Suppressor macrophage (primary cell): ENCODE measurements at places on chromosomes 5 and 9.

DNA sequence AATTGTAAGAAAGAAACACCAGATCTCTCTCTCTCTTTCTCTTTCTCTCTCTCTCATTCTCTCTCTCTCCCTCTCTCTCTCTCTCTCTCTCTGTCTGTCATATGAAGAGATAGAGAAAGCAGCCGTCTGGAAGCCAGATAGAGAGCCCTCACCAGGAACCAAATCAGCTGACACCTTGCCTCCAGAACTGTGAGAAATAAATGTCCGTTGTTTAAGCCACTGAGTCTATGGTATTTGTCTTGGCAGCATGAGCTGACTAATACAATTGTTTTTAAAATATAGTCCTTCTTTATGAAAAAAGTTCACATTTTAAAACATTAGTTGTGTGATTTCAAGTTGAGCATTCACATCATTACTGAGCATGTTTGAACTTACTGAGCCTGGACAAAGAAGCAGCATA is 275.6 kb downstream of the CETN3 start:
- DNase-seq: no peak

DNA sequence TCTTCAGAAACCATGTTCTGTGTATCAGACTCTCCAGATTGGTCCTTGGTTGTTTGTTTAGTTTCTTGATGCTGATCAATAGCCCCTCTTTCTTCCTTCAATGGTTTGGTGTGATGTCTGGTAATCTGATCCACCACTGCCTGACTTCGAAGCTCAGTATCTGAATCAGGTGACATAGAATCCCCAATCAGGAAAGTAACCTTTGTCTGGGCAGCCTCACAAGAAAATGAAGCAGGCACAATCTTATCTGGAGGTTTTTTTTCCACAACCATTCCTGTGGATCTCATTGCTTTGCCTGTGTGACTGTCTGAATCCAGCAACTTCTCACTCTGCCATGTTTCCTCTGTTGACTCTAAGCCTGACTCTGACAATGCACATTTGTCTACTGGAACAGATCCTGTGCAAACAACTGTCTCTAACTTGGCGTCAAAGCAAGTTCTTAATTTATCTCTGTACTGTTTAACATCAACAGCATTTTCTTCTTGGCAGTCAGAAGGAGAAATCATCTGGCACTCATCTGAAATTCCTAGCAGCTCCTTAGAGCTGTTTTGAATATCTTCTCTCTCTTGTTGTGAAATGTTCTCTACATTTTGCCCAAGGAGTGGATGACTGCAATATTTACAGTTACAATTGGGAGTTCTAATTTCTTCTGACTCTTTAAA is 37.1 kb upstream of the RAPGEF6 start:
- DNase-seq: no peak

DNA sequence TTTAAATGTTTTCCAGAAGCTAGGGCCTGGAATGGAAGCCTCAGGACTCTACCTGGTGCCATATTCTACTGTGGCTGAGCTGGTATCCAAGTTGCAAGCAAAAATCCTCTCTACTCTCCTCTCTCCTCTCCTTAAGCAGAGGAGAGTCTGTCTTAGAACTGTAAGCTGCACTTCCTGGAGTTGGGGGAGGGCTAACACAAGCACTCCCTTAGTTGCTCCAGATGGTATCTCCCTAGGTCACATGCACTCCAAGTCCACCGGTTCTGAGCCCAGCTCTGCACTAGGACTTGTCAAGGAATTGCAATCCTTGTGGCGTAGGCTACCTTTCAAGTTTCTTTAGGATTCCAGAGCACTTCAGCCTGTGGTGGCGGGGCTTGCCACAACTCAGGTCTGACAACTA is 513.9 kb upstream of the RGMB start:
- DNase-seq: no peak

DNA sequence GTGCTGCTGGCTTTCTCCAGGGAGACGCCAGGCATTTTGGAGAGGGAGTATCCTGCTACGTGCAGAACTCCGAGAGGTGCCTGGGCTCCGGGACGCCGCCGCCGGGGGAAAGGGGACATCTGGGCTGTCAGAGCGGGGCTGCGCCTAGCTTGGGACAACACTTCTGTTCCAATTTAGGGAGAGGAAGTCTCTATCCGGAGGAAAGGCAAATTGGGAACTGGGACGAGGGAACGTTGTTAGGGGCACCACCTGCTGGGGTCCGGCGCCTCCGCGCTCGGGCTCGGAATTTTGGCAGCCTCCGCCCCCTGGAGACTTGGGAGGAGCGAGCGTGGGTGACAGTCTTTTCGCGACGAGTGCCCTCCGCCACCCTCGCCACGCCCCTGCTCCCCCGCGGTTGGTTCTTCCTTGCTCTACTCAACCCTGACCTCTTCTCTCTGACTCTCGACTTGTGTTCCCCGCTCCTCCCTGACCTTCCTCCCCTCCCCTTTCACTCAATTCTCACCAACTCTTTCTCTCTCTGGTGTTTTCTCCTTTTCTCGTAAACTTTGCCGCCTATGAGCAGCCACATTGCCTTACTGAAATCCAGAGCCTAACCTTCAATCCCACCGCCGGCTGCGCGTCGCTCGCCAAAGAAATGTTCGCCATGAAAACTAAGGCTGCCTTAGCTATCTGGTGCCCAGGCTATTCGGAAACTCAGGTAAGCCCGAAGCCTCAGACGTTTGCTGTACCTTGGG is 1.6 kb downstream of the TSLP start:
- DNase-seq: peak; percentile 80

DNA sequence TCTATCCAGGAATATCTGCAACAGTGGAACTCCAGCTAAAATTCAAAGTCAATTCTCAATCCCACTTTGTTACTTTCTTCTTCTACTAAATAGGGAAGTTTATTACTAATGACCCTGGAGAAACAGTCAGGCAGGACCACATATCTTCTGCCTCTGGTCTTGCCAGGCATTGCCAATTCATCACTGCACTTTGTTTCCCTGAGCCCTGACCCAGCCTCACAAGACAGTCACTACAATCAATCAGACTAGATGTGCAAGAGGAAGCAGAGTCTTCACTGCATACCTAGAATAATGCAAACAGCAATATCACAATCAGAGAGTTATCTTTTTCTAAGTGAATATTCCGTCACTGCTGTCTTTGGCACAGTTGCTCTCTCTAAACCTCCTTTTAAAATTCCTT is 74.9 kb upstream of the GAS1 start:
- no peak for DNase-seq

GRCh38 chr5:115657125-115657880 is 31.5 kb upstream of the TMED7 start:
- no peak for DNase-seq

DNA sequence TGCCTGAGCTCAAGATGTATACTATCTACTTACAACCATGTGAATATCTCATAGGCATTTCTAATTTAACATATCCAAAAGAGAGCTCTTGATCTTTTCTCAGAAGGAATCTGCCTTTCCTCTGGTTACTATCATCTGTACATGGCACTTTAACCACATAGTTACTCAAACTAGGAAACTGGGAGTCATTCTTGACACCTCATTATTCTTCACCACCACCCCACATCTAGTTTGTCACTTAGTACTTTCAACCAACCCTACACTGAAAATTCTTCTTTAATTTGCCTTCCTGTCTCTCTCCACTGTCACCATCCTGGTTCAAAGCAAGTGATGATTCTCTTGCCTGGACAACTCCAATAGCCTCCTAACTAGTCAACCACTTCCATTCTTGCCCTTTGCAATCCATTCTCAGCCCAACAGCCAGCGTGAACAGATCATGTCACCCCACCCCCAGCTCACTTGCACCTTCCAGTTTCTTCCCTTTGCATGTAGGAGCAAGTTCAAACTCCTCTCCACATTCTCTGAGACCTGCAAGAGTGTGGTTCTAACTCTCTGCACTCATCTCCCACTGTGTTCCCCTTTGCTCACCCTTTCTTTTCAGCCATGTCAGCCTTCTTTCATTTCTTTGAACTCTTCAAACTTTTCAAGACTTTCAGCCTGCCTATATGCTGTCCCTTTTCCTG is 17.3 kb upstream of the SMAD5 start:
- no peak for DNase-seq

GRCh38 chr9:126218359-126219125 is 108.1 kb upstream of the MVB12B start:
- DNase-seq: no peak

- no peak for DNase-seq
These were observed 274.2 kb upstream of the CCNH start for GRCh38 chr5:87686975-87687374.

DNA sequence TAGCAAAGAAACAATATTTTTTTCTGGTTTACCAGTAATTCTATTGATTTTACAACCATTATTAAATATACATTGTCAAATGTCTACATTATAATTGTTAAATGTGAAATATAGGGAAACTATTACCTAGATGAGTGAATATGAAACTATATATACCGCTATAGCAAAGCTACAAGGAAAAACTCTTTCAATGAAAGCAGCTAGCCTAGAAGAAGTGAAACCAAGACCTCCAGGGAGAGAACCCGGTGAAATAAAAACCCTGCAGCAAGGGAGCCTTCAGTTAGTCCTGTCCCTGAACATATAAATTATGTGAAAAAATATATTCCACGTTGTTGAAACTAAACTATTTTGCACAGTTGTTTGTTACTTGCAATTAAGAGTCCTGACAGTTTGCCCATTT is 913.1 kb downstream of the EFNA5 start:
- DNase-seq: peak; percentile 2

DNA sequence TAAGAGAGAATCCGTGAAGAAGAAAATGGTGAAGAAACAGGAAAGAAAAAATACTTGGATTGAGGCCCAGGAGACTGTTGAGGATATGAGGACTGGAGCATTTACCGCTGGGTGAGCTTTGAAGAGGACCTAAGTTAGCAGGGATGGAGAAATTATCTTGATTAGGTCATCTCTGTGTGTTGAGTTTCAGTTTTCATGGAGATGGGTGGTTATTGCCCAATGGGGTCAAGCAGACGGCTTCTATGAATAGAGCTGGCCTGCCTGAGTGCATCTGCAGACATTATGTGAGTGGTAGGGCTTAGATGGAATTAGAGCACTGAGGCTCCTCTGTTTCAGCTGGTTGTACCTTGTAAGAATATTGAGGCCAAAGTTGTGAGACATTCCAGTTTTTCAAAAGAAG is 245.4 kb upstream of the FBXL7 start:
- DNase-seq: no peak

DNA sequence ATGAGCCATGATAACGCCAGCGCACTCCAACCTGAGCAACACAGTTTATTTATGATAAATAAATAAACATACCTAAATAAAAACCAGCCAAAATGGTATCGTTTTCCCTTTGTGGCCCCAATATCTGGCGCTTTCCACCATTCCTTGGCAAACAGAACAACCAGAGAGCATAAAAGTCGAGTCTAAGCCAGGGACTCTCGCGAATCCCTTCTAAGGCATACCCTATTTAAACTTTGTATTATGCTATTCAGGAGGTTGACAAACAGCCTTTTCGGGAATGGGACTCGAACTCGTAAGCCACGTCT is 386 bp upstream of the MATR3 start:
- no peak for DNase-seq

GRCh38 chr5:51345106-51345505 is 38.1 kb upstream of the ISL1 start:
- no peak for DNase-seq
